ENCODE measurements at places on chromosomes 16 and 17.
A peak's percentile ranks its signal among the peaks of the same experiment; 100 is the strongest.

- no peak for DNase-seq
Observed at GRCh38 chr17:9151091-9151490, 129.8 kb downstream of the NTN1 start.

DNA sequence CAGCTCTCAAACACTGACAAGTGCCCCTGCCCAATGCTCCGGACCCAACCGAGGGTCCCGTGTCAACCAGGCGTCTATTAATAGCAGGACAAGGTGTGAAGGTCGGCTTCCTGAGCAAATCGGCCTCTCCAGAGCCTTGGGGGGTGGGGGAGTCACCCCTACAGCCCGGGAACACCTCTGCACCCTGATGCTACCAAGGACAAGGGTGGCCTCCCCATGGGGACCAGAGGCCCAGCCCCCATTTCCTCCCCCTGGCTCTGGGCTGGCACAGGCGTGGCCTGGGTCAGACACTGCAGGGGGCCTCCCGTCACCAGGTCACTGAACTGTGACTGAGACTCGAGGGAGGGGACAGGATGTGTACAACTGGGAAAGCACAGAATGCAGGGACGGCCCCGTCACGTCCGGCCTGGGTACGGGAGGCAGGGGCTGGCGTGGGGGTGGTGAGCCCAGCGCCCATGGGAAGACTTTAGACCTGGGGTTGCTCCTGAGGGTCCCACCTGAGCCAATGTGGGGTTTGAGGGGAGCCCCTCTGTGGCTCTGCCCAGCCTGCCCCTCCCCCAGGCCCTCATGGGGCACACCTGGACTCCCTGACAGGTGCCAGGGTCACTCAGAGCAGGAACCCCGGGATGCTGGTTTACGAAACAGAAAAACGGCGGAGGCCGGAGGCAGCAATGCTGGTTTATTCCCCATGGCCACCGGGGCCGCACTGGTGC is 579 bp upstream of the CYBA start:
- DNase-seq = no peak

DNA sequence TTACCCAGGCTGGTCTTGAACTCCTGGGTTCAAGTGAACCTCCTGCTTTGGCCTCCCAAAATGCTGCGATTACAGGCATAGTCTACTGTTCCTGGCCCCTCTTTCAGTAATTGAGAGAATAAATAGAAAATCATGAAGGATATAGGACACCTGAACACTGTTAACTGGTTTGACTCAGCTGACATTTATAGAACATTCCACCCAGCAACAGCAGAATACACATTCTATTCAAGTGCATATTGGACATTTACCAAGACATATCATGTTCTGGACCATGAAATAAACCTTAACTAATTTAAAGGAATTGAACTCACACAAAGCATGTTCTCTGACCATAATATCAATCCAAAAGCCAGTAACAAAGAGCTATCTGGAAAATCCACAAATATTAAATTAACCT is 19.8 kb upstream of the BAIAP2 start:
- no peak for DNase-seq

GRCh38 chr17:10773391-10773790 is 30.5 kb downstream of the TMEM238L start:
- no peak for DNase-seq

- no peak for DNase-seq
Observed at GRCh38 chr17:77926981-77927380, 31.5 kb upstream of the TNRC6C start.

DNA sequence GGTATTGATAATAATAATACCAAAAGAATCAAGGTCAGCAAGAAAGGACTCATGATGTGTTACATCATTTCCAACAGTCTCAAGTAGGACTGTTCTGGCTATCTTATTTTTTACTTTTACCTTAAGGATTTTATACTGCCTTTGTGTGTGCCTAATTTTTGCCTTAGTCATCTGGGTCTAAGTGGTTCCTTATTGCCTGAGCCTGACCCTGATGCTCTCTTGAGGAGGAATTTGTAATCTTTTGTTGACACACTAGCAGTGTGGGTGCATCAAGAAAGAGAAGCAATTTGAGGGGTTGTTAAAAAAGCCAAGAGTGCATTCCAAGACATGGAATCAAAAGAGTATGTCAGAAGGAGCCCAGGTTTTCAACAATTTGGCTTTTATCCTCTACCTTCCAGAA is 59.3 kb downstream of the TMEM100 start:
- DNase-seq = no peak

DNA sequence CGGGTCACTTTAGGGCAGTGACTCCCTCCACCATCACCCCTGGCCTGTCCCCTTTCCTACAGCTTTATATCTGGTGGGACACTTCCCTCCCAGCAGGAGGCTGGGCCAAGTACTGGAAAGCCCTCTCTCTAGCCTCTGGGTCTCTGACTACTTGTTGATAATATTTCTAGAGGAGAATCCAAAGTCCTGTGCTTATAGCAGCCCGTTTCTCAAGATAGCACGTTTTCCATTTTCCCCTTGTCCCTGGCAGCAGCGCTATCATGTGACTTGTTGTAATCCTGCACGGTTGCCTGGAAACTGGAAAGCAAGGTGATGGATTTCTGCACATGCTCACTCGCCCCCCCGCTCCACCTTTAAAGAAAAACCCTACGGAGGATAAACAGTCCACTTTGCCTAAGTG is 3.3 kb upstream of the AXIN2 start:
- no peak for DNase-seq

DNA sequence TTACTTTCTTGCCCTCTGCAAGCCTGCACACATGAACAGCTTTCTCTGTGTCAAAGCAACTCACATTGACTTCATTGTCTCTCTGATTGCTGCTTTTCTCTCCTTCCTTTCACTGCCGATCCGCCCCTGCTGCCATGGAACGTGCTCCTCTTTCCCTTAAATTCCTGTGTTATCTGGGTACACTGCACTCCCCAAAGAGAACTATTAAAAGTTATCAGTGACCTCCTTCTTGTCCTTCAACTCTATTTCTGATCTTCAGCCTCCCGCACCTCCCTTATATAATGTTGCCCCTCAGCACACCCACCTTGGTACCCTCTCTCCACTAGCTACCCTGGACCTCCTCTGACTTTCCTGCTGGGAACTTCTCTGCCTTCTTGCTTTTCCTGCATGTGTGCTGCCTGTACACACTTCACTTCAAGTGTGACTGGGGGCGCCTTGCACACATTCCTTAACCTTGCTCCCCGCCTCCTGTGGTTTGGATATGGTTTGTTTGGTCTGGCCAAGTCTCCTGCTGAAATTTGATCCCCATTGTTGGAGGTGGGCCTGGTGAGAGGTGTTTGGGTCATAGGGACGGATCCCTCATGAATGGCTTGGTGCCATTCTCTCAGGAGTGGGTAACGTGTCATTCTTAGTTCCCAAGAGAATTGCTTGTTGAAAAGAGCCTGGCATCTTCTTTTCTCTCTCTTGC is 26.7 kb upstream of the PMP22 start:
- no peak for DNase-seq

GRCh38 chr16:89921702-89922476 is 1.3 kb upstream of the TUBB3 start:
- peak; percentile 99 for DNase-seq

DNA sequence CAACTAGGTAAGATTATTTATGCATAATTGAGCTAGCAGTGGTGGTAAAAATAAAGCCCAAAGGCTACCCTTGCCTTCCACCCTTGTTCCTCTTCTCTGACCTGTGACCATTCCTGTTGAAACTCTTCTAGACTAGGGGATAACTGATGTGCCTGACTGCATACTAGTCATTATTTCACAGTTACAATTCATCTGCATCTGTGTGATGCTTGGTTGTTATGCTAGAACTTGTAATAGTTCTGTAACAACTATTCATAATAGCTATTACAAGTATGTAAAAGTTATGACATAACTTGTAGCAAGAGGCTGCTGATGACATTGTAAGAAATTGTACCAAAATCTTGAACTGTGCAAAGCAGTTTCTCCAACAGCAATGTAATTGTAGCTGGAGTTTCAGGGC is 2.4 kb upstream of the VAC14 start:
- DNase-seq = no peak

- no peak for DNase-seq
Observed at GRCh38 chr16:59759296-59759695, 1025.2 kb upstream of the GOT2 start.

DNA sequence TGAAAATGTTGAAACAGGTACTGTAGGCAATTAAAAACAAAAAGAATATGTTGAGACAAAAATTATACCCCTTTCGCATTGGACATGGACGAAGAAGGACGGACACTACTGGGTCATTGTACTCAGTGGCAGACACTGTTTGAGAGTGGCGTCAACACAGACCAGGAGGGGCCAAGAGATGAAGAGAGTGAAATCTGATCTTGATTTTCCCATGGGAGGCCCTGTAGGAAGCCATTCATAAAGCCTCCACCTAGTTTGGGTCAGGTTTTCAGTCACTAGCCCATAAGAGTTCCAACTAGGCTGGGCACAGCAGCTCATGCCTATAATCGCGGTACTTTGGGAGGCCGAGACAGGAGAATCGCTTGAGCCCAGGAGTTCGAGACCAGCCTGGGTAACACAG is 23.6 kb upstream of the SMURF2 start:
- DNase-seq = no peak

DNA sequence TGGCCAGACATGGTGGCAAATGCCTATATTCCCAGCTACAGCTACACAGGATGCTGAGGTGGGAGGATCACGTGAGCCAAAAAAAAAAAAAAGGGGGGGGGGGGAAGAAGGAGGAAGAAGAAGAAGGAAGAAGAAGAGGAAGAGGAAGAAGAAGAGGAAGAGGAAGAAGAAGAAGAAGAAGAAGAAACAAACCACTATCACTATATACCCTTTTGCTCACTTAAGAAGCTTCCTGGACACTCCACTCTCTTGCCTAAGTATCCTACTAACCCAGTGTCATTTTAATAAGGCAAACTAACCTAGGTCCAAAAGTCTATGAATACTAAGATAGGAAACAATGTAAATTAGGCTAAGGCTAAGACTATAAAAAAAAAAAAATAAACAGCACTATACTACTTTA is 54.8 kb downstream of the GPATCH8 start:
- no peak for DNase-seq

DNA sequence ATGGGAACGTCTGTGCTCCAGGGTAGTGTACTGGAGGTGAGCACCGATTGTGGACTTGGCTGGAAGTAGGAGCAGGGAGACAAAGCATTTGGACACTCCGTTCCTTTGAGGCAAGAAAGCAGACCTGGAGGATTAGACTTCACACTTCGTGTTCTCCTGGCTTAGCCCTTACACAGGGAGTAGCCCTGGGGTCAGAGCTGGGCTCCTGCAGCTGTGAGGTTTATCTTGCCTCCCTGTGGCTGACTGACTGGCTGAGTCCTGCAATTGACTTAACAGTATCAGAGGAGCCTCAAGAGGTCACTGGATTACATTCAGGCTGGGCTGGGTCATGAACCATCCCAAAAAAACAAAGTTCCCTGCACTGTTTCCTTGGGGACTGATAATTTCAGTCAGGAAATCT is 37.1 kb downstream of the MPRIP start:
- peak; percentile 21 for DNase-seq

DNA sequence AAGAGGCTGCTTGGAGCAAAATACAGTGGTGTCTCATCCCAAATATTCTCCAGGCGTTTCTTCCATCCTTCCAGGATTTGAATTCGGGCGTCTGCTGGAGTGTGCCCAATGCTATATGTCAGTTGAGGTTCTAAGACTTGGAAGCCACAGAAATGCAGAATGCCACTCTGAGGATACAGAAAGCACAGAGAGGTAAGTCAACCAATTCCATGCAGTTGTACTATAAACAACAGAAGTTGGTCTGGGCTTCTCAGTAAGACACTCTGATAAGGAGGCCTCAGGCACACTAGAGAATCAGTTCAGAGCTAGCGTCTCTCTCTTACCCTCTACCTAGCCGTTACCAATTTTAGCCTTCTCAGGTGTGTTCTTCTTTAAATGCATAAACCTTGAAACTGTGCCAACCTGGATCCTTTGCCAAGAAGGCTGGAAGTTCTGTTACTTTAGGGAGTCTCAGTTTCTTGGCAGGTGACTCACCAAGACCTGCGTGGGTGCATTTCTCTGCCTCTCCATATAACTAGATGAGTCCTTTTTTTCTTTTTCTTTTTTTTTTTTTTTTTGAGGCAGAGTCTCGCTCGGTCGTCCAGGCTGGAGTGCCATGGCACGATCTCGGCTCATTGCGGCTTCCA is 15.1 kb downstream of the NQO1 start:
- no peak for DNase-seq

- DNase-seq = no peak
Observed at GRCh38 chr16:87833548-87833947, 35.8 kb downstream of the SLC7A5 start.

DNA sequence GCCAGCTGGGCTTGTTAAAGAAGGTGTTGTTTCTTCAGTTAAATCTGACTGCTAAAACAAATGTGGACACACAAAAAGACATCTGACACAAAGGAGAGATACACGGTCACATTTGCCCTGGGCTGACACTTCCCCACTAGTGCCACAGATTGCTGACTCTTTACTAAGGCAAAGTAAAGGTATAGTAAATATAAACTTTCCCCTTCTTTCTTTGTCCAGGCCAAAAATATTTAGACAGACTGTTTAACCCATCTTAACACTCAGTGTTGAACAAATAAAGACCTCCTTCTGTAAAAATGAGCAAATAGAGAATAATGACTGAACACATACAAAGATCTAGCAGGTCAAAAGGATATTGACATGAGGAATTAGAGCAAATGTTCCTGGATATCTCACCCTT is 58.4 kb downstream of the SCNN1G start:
- no peak for DNase-seq

GRCh38 chr17:78356101-78356713 is 3.7 kb downstream of the SOCS3 start:
- no peak for DNase-seq

GRCh38 chr17:15268461-15268860 is 3.3 kb upstream of the PMP22 start:
- DNase-seq = no peak

GRCh38 chr17:82226809-82227628 is 1.8 kb upstream of the SLC16A3 start:
- DNase-seq = no peak

All from chondrocyte (in vitro differentiated cells).